ENCODE measurements at places on chromosomes 5 and 9.

- DNase-seq, result no peak
Observed at GRCh38 chr9:72864327-72864726, 88.5 kb downstream of the ALDH1A1 start.

DNA sequence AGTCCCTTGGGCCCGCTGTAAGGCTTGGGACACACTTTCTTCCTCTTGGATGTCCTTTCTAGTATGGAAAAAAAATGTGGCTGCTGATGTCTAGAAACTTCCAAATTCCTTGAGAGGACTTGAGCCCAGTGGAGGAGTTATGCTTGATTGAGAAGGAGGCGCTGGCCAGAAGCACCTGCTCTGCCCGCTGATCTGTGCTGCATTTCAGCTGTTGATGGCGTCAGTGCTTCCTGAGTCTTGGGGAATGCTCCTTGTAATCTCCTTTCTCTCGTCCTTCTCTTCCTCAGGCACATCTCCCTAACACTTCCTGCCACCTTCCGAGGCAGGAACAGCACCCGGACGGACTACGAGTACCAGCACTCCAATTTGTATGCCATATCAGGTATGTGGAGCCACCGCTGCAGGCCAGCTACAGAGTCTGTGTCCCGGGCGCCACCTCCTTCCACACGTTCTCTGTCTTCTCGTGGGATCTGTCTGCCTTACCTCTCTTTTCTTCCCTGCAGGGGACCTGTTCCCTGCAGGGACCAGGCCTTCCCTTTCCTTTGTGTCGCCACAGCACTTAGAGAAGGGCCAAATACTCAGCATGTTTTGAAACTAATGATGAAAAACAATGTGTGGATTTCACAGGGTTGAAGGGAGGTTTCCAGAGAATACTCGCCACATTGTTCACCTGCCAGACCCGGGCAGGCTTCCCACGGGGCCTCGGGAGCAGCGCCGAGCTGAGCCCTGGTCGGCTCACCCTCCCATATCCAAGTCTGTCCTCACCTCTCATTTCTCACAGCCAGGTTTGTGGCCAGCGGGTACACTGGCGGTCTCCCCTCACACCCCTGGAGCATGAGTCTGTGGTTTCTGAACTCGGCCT is 95.2 kb downstream of the MVB12B start:
- no peak for DNase-seq

GRCh38 chr9:18786911-18787650 is 245.9 kb downstream of the SAXO1 start:
- DNase-seq, result no peak

DNA sequence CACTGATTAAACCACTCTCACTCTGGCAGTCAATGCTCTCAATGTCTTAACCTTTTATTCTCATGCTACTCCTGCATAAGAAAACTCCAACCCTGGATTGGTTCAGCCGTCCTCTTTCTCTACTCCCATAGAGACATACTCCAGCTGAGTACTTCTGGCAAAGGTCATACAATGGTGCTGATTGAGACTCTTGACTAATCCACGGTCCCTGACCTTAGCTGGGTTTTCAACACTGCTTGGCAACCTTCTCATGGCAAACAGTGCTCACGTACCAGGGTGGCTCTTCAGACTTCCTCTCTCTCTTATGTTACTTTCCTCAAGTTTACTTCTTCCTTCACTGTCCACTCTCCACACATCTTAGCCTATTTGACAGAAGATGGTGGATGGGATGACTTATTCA is 347.6 kb downstream of the RAB3C start:
- no peak for DNase-seq

GRCh38 chr9:26458054-26458453 is 434.5 kb downstream of the CAAP1 start:
- DNase-seq, result no peak

- DNase-seq, result no peak
Observed at GRCh38 chr5:83608122-83608521, 112.5 kb downstream of the HAPLN1 start.

GRCh38 chr5:66620711-66621110 is 24.5 kb downstream of the MAST4 start:
- no peak for DNase-seq

DNA sequence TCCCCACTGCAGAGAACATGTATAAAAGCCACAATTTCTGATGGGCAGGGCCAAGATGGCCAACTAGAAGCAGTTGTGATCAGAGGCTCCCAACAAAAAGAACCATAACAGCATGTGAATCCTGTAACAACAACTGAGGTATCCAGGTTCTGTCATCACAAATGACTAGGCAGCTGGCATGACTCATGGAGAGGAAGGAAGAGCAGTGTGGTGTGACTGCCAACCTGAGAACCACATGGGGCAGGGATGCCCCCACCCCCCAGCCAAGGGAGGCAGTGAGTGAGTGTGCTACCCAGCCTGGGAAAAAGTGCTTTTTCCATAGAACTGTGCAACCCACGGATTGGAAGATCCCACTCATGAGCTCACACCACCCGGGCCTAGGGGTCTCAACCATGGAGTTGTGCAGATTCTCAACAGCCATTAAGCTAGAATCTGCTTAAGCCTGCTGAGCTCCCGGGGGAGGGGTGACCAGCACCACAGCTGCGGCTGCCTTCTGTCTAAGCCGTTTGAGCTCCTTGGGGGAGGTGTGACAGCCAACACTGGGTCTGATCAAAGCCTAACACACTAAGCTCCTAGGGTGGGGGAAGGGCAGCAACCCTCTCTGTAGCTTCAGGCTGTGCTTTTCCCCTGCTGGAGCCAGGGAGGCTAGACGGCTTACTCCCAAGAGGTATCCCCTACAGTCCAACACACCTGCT is 80.1 kb upstream of the DMAC1 start:
- DNase-seq, result no peak

GRCh38 chr5:2199697-2200096 is 317.0 kb upstream of the IRX4 start:
- DNase-seq, result no peak

GRCh38 chr9:77375956-77376532 is 198.7 kb downstream of the VPS13A start:
- DNase-seq, result no peak

DNA sequence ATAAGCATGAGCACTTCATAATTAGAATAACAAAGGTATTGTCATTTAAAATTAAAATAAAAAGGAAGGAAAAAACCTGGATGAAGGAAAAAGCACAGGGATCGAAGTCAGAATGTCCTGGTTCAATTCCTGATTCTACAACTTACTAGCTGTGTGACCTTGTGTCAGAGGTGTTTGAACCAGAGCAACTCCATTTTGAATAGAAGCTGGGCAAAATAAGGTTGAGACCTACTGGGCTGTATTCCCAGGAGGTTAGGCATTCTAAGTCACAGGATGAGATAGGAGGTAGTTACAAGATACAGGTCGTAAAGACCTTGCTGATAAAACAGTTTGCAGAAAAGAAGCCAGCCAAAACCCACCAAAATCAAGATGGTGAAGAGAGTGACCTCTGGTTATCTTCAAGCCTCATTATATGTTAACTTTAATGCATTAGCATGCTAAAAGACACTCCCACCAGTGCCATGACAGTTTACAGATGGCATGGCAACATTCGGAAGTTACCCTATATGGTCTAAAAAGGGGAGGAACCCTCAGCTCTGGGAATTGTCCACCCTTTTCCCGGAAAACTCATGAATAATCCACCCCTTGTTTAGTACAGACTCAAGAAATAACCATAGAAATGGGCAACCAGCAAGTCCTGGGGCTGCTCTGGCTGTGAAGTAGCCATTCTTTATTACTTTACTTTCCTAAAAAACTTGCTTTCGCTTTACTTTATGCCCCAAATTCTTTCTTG is 412.7 kb downstream of the PIK3R1 start:
- DNase-seq, result no peak

GRCh38 chr9:13770956-13771355 is 491.5 kb upstream of the MPDZ start:
- peak; percentile 14 for DNase-seq
